ENCODE measurements at places on chromosomes 6 and 20.

DNA sequence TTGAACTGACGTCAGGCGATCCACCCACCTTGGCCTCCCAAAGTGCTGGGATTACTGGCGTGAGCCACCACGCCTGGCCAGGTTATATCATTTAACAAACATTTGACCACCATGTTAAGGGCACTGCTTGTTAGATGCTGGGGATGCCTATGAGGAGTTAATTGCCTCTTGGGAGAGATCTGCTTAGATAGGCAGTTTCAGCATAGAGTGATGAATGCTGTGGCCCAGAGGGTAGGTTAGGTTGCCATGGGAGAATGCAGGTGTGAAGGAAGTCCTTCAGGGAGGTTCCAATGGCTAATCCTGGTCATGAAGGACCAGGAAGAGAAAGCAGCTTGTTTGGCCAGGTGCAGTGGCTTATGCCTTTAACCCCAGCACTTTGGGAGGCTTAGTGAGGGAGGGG is 17.0 kb downstream of the PHF20 start:
- DNase-seq, result no peak

GRCh38 chr6:170057034-170057734 is 233.7 kb downstream of the DLL1 start:
- no peak for DNase-seq

DNA sequence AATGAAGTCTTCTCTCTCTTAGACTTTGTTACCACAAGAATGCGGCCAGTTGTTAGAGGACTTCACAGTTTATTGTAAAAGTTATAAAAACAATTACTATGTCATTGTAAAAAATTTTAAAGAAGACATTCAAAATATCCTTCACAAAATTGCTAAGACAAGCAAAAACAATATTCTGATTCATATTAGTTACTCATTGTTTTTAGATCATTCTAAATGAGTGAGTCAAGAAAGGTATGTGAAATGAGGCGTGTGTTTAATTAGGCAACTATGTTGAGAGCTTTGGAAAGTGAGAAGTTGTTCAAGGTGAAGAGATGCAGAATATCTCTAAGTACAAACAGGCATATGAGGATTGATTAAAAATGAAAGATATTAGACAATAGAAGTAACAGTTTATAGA is 875.3 kb downstream of the EYS start:
- no peak for DNase-seq

DNA sequence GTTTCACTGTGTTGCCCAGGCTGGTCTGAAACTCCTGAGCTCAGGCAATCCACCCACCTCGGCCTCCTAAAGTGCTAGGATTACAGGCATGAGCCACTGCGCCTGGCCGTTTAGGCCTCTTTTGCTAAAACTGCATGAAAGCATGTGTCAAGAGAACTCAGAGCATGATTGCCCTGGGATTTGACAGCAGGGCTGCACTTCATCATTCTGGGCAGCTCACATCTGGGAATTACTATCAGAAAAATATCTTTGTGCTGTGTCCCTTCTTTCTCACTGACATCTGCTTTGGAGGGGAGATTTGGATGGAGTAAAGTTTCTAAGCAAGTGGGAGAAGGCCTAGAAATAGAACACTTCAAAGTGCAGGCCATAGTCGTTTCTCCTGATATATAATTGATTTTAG is 59.6 kb upstream of the EIF2S2 start:
- DNase-seq, result no peak

DNA sequence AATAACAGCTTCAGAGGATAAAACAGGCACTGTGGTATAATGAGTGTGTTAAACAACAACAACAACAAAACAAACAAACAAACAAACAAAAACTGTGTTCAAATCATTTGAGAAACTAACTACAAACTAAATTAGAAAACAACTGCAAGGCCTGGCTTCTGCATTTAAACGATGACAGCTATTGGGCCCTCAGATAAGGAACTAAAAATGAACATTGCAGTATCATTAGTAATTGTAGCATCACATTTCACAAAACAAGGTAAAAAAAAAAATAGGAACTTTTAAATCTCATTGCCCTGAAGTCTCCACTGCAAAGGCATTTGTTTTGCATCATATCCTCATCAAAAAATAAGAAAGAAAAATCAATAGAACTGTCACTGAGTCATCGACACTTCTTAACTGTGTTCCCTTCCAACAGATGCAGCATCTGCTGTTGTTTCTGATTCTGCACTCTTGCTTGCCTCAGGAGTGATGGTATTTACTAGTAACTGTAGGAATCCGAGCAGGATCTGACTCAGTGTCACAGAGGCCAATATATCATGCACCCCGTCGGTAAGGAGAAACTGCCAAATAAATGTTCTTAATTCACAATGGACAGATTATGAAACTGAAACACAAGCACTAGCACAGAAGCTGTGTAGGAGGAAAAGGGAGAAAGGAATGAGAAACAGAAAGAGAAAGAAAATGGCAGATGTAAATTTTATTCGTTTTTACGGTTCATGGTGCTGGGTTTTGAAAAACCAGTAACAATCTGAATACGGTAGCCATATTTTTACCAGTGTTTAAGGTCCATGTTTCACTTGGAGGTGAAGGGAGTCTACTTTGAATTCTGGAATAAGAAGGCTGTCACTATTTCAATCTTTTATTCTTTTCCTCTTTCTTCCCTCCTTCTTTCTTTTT is 365.7 kb upstream of the EPHA7 start:
- no peak for DNase-seq

DNA sequence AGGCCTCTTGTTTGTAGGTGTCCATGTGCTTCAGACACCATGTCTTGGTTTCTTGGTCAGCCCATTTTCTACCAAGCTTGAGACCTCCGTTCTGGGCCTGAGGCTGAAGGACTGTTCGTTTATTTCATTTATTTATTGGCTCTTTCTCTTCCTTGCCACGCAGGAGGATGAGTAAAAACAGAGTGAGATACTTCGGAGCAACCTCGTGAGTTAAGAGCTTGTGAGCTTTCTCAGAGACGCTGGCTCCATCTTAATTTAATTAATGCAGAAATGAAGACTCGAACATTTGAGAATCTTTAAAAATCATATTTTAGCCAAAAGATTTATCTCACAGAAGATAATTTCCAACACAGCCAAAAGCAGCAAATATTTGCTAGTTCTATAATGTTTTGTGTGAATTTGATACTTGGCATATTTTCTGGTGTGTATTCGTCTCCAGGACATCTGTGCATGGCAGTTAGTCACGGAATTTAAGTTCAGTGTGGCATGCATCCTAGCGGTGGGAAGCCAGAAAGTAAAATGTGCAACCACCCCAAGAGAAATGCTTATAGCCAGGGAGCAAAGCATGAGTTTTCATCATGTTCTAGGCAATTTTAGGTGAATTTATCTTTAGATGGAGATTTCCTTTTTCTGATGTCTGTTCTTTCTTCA is 76.0 kb downstream of the THBS2 start:
- DNase-seq, result no peak
